ENCODE measurements at places on chromosomes 5 and 9.

GRCh38 chr9:98173181-98173580 lies 19.3 kb downstream of the CORO2A start:
- DNase-seq = no peak

DNA sequence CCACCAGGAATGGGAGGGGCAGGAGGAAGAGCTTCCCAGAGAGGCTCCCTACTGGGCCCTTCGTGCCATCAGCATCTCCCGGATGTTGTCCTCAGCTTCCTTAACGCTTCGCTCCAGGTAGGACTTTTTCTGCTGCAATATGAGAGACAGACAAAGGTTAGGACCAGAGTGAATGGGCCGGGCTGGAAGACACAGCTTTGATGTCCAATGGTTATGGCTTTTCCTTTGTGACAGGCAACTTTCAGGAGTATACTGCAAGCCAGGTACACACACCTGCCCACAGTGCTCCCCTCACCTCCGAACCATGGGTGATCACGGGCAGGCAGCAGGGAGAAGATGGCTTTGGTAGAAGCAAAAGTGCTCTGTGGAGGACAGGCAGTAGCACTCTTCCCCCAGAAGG lies 57.0 kb downstream of the PFDN1 start:
- DNase-seq = no peak

- no peak for DNase-seq
Measured at GRCh38 chr9:14301583-14302021, 12.3 kb downstream of the NFIB start.

GRCh38 chr9:117000834-117001233 lies 313.7 kb downstream of the TRIM32 start:
- no peak for DNase-seq

DNA sequence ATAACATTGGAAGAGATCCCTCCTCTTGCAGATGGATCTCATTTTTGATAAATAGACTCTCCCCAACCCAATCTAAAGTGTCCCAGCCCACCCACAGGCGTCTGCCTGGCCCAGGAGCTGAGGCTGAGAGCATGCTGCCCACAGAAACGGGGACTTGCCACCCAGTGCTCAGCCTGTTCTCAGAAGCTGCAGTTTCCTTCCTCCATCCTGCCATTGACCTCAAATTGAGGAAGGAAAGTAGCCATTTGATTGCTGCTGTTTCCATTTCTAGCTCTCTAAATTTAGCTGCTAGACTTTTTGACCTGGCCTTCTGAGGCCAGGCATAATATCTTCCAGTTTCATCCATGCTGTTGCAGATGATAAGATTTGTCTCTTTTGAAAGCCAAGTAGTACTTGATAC lies 31.1 kb upstream of the FRMD3 start:
- no peak for DNase-seq

- no peak for DNase-seq
Measured at GRCh38 chr9:130265431-130266235, at the start of gene HMCN2. Gene HMCN2, plus strand, starts transcription at chr9:130265760. Its CDS starts 119 bp downstream, at chr9:130265879.

- DNase-seq = no peak
Measured at GRCh38 chr5:74017786-74018211, 391.8 kb downstream of the ARHGEF28 start.

GRCh38 chr5:126513703-126514102 lies 81.3 kb downstream of the ALDH7A1 start:
- DNase-seq = no peak

Measured in stimulated activated CD4-positive, alpha-beta T cell treated with anti-CD3 and anti-CD28 coated beads, Interleukin-15, amount 100 ng/mL, for 1 hour (primary cell).